ENCODE measurements at places on chromosomes 7 and 10.

DNA sequence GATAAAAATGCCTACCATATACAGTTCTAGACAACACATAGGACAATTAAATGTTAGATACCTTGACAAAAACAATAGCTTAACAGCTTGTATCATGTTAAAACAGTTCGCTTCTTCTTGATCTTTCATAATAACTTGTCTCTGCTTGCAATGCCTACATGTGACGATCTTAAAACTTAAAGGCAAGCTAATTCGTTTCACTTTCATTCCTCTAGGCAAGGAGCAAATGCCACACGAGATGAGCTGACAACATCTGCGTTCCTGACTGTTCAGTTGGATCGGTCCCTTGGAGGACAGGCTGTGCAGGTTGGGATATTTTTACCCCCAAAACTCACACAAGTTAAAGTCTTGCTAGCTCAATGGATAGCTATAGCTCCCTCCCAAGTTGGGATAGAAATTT, 51.6 kb upstream of the ARL4A start:
- DNase-seq: no peak

DNA sequence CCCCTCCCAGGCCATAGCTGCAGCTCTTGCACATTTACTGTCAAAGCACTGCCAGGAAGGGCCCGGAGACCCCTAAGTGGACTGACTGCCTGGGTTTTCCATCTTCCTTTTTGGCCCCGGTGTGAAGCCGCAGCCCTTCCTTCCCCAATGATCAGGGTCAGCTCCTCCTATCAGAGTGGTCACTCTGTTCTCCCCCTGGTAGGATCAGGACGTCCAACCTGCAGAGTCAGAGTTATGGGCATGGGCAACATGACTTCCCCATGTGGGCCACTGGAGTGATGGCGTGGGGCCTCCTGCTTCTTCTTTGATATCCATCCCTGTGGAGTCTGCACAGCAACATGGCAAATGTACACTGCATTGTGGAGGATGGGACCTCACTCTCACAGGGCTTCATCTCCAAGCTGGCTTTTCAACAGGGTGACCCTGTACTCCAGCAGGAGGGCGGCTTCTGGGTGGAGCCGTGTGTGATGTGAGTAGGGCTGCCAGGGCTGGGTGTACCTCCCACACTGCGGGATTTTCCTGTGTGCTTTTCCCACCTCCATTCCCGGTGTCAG, 6.4 kb upstream of the RAMP3 start:
- no peak for DNase-seq

DNA sequence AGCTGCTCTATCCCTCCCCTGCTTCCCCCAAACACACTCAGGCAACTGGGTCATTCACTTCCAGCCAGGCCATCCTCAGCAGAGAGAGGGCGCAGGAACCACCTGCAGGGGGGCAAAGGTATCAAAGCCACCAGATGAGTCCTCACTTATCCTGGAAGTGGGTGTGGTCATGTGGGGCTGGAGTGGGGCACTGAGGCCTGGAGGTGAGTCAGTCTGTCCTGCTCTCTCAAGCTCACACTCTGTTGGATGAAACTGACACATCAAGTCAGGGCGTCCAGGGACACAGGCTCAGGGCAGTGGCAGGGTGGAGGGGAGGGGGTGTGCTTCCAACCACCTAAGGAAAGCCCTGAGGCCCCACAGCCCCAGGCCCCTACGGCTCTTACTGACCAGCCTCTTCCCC, 8.0 kb upstream of the ELFN1 start:
- DNase-seq: no peak

DNA sequence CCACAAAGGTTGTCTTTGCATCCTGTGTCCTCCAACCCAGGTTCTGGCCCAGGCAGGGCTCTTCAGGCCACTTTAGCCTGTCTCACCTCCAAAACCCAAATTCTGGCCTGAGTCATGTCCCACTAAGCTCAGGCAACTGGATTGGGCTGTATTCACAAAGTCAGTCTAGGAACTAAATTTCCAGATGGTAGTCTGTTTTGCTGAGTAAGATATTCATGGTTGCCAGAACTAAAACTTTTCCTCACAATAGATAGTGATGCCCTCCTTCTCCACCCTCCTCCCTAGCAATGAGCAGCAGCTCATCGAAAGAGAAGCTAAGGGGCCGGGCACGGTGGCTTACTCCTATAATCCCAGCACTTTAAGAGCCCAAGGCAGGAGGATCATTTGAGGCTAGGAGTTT, 2.9 kb upstream of the ZNF713 start:
- DNase-seq: no peak

DNA sequence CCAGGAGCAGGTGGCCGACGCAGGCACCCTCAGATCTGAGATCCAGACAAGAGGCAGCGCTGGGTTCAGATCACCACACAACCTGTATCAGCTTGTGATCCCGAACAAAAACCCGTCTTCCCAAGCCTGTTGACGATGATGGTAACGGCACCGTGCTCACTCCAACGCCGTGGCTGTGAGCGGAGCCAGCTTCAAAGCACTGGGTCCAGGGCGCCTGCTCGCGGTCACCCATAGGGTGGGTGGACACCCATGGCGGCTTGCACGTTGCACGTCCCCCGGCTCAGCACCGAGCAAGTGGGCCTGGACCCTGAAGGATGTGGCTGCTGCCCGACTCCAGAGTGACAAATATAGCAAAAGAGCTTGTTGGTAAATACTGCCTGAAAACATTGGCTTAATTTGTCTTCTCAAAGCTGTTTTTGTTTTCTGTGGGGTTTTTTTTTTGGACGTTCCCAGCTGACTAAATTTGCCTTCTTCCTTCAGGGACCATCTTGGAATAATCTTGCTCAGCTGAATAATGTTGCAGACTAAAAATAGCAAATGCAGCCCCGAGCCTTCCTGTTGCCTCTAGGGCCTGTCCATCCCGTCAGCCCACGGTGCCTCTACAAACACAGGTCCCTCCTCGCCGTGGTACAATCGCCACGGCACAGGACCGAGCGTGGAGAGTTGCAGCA, 41.0 kb downstream of the FOXK1 start:
- DNase-seq: no peak

DNA sequence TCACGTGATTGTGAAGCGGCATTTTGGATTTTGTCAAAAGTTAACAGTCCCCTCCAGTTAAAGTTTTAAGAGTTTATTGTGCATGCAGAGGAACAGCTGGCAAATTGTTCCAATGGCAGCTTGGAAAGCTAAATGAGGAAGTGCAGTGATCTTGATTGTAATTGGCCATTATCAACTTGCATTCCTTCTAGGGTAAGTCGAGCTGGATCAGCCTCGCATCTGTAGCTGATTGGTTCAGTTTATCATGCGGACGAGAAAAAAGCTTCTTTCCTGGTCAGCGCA, 566 bp downstream of the ZNF789 start:
- peak; percentile 57 for DNase-seq

Data from NCI-H69 (cell line).